ENCODE measurements at places on chromosomes 2 and 18. TPM values are rescaled to one million over a fixed set of nuclear protein-coding genes. Genes with fewer than 3 reads are reported as not detected.

DNA sequence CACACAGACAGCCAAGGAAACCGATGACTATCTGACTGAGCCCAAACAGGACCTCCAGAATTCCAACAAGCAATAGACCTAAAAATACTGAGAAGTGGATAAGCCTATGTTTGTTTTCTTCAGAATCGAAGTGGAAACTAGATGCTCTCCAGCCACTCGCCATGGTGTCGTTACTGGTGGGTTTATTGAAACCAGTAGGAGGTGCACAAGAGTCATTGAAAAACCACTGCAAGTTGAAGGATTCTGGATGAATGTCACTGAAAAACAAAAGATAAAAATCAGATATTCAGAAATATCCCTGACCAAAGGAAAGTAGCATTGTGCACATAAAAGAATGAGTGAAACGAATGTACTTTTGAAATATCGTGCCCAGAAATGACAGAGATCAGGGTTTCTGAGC, 15.3 kb downstream of the TM4SF20 start:
- no peak for DNase-seq

Gene NMUR1
- not detected for total RNA-seq

GRCh38 chr2:1817256-1818051, 73.1 kb upstream of the PXDN start:
- DNase-seq: peak; percentile 98

Gene CENPA
- total RNA-seq: not detected

Gene PDE11A
- total RNA-seq: not detected

- DNase-seq: peak; percentile 17
These were observed 273.0 kb downstream of the PDE11A start for GRCh38 chr2:177799531-177799930.

Gene NAT8
- not detected for total RNA-seq

Gene DUSP2
- total RNA-seq: 1.4 TPM

DNA sequence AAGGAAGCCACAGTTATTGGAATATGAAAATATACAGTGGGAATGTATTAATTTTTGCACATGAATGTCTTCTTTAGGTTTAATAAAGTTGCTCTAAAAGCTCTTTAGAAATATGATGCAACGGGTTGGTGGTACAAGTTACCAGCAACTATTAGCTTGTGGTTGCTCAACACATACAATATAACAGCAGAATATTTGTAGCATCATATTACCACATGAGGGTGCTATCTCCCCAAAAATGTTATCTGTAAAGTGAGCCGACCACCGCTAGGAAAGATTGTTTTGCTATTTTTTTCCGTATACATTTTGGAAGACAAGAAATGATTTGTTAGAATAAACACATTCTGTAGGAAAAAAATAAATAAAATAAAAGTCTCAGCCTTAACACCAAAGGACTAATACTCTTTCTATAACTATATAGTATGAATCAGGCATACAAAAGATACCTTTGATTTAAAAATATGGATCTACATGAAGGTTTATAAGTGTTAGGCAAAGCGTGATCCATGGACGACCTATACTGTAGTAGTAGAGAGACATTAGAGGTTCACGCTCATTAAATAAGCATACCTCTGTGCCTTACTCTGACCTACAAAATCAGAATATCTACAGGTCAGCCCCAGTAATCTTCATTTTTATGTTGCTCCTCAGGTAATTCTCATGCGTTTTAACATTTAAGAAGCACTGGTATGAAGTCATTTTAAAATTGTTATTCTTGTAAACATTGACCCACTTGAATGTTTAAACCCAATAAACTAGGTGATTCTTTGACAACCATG, 1110.6 kb upstream of the ACVR2A start:
- DNase-seq: peak; percentile 87

GRCh38 chr2:32758232-32758631, 130.4 kb downstream of the TTC27 start:
- DNase-seq: no peak

GRCh38 chr2:35932276-35932963, 423.2 kb upstream of the CRIM1 start:
- DNase-seq: no peak

Gene PRKAG3
- 0.41 TPM for total RNA-seq

Gene RMC1
- total RNA-seq: 21.3 TPM

DNA sequence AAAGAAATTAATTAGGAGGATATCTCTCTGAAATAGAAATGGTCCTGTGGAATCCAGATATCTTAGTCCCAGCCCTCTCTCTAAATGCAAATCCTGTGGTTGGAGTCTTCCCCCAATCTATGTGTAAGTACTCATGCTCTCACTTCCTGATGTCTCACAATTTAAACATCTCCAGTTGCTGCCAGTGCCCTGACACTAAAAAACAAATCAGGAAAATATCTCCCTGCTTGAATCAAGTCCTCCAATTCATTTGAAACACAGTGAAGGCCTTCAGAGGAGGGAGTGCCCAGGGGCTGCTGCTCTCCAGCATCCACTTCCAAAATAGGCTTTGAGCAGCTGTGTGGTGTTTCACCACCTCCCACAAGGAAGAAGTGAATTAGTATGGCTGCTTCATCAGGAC, 413.8 kb downstream of the RAD51AP2 start:
- peak; percentile 10 for DNase-seq

All from fibroblast of the aortic adventitia (primary cell).